ENCODE measurements at places on chromosomes 2 and 18.

DNA sequence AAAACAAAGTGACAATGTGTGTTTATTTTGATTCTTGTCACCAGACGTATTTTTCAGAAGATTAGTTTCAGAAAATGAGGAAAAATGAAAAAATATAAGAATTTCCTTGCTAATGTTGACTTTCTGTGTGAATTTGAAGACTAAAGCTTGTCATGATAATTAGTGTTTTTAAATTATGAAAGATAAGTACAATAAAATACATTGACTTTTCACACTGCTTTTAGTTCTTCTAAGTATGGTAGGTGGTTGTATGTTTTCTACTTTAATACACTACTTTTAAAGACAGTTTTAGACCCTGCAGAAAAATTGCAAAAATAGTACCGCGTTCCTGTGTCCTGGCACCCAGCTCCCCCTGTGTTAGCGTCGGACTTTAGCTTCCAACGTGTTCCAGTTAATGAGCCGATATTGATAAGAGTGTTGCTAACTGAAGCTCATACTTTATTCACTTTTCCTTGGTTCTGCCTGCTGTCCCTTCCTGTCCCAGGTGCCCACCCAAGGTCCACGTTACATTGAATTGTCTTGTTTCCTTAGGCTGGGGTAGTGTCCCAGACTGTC is 695 bp downstream of the RBFA start:
- DNase-seq, result no peak

DNA sequence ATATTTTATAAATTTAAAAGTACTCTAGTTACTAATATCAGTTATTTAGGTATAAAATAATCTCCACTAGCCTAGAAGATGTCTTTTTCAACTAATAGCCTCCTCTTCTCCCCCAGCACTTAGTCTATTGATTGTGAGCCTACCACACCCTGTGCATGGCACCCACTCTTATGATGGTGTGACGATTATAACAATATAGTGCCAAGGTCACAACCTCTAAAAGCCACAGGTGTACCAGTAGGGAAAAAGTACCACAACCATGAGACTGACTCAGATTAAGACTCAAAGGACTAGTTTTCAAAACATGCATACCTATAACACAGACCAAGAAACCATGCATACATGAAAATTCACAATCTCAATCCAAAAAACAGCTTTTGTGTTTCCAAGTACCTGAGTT is 27.6 kb downstream of the THADA start:
- no peak for DNase-seq

DNA sequence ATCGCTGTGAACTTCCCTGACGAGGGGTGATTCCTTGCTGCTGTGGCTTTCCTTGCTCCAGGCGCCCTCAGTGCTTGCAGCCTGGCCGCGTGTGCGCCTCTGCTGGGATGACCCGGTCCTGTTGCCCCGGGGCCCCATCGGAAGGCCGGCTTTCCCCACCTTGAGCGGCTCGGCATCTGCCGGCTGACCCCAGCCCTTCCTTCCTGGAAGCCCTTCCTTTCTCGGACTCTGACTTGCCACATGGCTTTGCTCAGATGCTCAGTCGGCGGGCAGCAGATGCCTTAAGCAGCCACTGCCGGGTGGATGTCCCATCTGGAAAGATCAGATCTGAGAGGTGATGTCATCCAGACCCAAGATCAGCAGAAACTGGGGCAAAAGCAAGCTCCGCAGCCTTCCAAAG is 100.5 kb upstream of the ODC1 start:
- no peak for DNase-seq

GRCh38 chr2:159562248-159562647 is 54.1 kb downstream of the BAZ2B start:
- no peak for DNase-seq

- no peak for DNase-seq
Observed at GRCh38 chr18:48575658-48576456, 37.0 kb downstream of the CTIF start.

GRCh38 chr18:68667121-68667520 is 47.8 kb downstream of the TMX3 start:
- no peak for DNase-seq

Measured in stimulated activated CD4-positive, alpha-beta T cell treated with anti-CD3 and anti-CD28 coated beads, Interleukin-15, amount 100 ng/mL, for 24 hours (primary cell).